ENCODE measurements at places on chromosomes 4 and X. TPM values are rescaled to one million over a fixed set of nuclear protein-coding genes. Genes with fewer than 3 reads are reported as not detected.

GRCh38 chr4:56860781-56861180 lies 39.3 kb upstream of the SPINK2 start:
- DNase-seq: no peak

GRCh38 chr4:96407738-96408463 lies 568.0 kb downstream of the PDHA2 start:
- DNase-seq: no peak

- no peak for DNase-seq
Measured at GRCh38 chrX:10744007-10744406, 123.6 kb upstream of the MID1 start.

DNA sequence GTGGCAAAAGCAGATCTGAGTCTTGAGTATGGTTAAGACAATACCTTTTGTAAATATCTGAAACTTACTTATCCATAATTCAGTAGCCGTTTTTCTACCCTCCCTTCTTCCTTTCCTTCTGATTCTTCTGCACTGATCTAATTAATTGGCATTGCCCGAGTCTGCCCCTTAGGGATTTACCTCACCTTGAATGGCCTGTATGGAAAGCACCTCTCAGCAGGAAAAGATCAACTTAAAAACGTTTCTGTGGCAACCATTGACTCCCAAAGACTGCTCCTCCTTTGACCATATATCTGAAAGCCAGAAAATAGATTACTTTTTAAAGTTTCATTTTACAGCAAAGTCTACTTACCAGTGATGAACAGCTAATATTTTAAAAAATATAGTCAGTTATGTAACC lies 496.5 kb upstream of the LCORL start:
- DNase-seq: no peak

DNA sequence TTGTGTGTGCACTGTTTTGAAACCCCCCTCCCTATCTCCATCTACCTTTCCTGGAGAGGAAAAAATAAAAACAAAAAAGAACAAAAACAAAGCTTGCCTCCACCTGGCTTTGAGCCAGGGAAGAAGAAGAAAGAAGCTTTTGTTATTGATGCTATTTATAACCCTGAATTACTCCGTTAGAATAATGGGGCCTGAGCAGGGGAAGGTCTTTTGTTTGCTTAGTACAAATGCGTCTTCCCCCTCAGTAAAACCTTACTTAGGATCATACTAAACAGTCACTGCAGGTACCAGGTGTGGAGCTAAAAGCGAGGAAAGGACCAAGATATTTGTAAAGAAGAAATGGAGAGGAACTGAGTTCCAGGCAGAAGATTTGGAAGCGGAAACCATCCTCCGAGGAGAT lies 352.1 kb downstream of the KCNIP4 start:
- DNase-seq: no peak

GRCh38 chrX:15221321-15221720 lies 48.6 kb downstream of the ASB9 start:
- DNase-seq: no peak

- DNase-seq: no peak
Measured at GRCh38 chr4:28277931-28278330, 1417.3 kb downstream of the STIM2 start.

DNA sequence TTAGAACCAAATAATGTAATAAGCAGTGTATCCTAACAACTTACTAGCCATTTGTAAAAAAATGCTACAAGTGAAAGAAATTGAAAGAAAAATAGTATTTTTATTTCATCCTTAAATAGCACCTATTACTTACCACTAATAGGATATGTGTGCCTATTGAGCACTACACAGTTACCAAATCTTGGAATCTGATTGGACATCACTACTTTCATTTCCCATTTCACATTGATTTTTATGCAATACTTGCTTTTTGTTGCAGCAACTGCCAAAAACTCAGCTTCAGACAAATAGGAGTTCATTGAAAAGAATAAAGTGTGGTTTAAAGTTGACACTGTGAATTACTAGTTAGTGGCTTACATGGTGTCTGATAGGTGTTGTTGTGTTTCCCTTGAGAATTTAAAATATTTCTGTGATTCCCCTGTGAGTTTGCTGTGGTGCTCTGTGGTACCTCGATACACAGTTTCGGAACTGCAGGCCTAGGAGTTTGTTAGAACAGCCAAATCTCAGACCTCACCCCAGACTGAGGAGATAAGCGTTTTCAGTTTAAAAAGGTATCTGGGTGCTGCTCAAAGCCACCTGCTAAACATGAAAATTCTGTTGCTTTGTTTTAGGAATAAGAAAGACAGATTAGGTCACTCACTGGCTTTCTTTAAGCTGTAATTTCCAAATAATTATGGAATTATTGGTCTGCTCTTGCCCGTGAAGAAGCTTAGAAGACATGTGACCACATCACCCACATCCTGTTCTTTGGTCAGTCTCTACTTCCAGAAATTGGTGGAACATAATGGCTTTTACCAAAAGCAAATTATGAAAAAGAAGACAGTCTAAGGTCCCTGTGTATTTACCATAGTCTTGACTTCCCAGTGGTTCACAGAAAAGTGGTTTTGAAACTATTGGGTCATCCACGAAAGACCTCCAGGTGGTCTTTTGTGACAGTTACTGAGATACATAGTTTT lies 97.8 kb downstream of the SYTL5 start:
- DNase-seq: no peak

GRCh38 chr4:66097218-66097617 lies 426.9 kb upstream of the EPHA5 start:
- DNase-seq: no peak

DNA sequence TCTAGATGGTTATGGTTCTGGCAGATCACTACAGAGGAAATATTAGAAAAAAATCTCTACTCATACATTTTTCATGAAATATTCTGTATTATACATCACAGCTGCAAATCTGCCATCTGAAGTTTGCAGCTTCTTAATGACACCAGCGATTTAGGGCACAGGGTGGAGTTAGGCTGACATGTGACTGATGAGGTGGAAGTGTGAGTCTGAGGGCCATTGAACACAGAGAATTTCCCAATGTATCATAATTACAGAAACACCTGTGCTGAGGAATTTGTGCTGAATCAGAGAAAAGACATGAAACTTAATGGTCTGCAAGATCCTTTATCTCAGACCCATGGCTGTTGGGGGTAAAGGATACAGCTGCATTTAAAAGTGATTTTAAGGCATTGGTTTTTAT lies 2025.6 kb upstream of the AGA start:
- no peak for DNase-seq

DNA sequence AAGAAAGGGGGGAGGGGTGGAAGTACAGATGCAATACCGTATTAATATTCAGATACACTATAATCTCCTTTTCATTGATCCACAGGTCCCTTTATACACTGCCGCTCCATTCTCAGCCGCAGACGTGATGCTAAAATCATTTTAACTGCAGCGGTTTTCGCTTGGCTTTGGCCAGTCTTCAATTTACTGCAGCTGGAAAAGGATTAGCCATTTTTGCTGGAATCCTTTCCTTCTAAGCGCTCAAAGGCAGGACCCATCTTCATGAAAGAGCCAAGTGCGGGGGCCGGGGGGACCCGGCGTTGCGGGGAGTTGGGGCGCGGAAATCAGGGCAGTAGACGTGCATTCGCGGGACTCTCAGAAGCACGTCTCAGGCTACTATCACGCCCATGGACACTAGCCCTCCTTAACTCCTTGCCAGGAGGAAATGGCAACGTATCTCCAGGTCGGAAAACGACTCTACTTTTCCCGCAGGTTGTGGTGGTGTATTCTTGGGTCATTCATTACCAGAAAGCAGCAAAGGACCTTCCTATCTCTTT lies 1.7 kb upstream of the PCDH10 start:
- DNase-seq: no peak

KLHL13 gene
- total RNA-seq: 10.0 TPM

MTNR1A gene
- total RNA-seq: not detected

KIAA1210 gene
- total RNA-seq: not detected

NSUN7 gene
- total RNA-seq: 3.2 TPM
